ENCODE measurements at places on chromosomes 6 and 20.

GRCh38 chr6:166728884-166729530, 102.0 kb upstream of the RPS6KA2 start:
- DNase-seq: no peak

DNA sequence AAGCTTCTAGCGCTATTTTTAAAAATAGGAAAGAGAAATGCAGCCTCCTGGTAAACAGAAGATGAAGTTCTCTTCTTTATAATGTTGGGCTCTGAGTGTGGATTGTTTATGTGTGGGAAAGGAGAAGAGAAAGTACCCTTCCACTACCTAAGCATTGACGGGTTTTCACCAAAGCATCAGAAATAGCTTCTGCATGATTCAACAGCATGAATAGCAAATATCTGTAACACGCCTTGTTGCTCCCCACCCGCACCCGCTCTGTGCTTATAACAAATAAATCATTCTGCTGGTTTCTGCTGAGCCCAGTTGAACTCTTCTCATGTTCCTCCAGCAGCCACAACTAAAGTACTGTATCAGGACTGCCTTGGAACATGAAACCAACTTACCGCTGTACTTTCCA, 20.7 kb downstream of the TXLNB start:
- DNase-seq: no peak

- DNase-seq: no peak
Measured at GRCh38 chr20:45320948-45321595, 13.0 kb upstream of the MATN4 start.

- no peak for DNase-seq
Measured at GRCh38 chr6:108650325-108650724, 89.6 kb downstream of the FOXO3 start.

DNA sequence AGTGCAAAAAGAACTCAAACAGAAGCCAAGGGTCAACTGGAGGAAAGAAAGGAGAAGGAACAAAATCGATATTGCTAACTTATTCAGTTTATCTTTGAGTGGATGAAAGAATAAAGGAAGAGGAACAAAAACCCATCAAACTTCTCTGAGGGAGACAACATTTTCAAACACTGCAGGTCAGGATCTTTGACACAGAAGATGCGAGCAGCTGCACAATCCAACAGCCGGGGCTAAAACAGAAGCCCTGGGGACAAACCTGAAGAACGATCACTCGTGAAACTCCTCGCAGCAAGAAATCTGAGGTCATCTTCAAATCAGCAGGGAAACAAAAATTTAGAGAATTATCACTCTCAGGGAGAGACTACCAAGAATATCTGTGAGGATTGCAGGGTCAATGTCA, 14.2 kb downstream of the SLC23A2 start:
- no peak for DNase-seq

DNA sequence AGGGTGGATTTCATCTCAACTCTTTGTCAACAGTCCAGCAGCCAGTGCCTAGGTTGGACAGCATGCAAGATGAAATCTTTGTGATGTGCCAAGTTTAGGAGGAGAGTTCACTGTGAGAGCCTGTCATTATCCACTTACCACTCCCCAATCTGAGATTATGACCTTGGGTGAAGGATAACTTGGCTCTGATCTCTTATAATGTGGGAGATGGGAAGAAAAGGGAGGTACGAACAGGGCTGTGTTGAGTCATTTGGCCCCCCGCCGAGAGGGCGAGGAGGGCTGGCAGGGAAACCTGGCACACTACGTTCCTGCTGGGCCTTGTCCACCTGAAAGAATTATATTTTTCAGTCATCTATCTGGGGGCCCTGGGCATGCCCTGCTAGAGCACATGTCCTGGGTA, 35.8 kb downstream of the LAMA4 start:
- no peak for DNase-seq

DNA sequence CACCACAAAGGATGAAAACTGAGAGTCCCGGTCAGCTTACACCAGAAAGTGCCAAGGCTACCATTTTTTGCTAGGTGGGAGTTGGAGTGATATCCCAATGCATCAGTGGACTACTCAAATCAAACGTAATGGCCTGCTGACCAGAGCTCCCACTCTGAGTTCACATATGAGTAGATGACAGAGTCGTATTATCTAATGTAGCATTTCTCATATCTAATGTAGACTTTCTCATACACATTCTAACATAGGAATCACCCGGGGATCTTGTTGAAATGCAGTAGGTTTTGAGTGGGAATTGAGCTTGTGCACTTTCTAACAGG, 38.4 kb upstream of the FUCA2 start:
- no peak for DNase-seq

DNA sequence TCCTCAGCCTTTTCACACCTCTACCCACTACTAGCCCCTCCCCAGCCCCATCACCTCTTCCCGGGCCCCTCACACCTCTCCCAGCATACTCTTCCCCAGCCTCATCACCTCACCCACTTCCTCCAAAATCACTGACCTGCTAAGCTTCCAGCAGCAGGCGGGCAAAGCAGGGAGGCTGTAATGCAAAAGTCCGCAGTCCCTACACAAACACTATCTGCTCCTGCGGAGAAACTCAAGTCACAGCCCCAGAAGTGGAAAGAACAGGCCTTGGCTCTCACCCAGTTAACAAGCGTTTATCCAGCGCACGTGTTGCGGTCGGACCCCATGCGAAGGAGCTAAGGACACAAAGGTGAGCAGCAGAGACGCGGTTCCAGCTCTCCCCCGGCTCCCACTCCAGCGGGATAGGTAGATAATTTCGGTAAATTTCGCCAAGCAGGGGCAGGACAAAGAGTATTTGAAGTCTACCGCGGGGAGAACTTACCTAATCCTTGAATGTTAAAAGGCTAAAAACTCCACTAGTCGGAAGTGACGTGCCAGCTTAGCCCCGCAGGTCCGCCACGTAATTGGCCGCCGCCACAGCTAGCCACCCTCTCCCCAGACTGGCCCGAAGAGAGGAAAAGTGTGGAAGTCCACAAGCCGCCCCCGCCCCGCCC, 728 bp upstream of the TRIM39 start:
- DNase-seq: peak; percentile 41

DNA sequence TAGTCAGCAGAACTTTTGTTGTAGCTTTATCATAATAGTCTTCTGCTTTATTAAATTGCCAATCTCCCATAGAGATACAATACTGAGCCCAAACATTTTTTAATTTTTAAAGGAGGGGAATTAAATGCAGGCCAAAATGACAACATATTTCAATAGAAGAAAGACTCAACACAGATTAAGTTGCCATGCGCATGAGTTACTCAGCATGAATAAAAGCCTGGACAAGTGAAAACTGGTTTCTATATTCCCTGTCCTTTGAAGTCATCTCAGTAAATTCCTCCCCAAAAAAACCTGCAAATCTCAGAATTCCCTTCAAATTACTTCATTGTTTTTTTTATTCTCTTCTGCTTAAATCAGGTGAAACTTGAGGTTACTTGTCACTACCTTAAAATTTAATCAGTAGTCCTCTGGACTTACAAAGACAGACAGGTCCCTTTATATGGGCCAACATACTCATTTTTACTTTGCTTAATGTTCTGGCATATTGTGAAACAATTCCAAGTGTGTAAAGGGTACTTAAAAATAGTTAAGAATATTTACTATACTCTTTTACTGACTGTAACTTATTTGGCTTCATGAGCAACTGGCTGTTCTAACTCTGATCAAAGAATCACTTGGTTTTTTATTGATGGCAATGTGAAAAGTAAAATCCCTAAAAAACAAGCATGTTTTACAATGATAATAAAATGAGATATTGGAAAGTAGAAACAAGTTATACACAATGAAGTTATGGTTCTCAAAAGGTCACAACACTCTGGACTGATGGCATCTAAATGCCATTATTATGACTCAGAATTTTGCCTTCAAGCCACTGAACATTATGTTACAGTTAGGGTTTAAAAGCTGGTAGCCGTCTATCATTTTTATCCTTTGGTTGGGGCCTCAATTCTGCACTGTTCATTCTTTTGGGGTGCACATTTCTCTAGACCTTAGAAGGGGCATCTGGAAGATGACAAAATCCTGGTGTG, 49.9 kb upstream of the COL21A1 start:
- DNase-seq: no peak

- no peak for DNase-seq
Measured at GRCh38 chr6:129695373-129696027, 14.5 kb downstream of the ARHGAP18 start.

- no peak for DNase-seq
Measured at GRCh38 chr6:37525460-37526357, 26.0 kb upstream of the CCDC167 start.

DNA sequence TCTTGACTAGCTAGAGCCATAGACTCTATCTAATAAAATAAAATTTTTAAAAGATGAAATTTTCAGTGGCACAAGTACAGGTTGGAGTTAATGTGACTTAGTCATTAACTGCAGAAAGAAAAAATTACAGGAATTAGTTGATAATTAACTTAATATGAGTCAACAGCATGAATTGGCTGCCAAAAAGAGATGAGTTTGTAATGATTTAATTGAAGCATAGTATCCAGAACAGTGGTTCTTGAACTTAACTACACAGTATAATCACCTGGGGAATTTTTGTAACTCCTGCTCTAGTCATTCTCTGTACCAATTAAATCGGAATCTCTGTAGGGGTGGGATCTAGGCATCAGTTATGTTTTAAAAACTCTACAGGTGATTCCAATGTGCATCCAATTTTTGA, 46.3 kb upstream of the HMGN3 start:
- DNase-seq: no peak

GRCh38 chr20:16205507-16205906, 367.7 kb downstream of the KIF16B start:
- no peak for DNase-seq

GRCh38 chr6:163892824-163893561, 478.5 kb downstream of the QKI start:
- DNase-seq: no peak

GRCh38 chr20:46558511-46558959, 8.1 kb upstream of the OCSTAMP start:
- DNase-seq: peak; percentile 44

- no peak for DNase-seq
Measured at GRCh38 chr6:142714951-142715785, 229.8 kb downstream of the HIVEP2 start.

DNA sequence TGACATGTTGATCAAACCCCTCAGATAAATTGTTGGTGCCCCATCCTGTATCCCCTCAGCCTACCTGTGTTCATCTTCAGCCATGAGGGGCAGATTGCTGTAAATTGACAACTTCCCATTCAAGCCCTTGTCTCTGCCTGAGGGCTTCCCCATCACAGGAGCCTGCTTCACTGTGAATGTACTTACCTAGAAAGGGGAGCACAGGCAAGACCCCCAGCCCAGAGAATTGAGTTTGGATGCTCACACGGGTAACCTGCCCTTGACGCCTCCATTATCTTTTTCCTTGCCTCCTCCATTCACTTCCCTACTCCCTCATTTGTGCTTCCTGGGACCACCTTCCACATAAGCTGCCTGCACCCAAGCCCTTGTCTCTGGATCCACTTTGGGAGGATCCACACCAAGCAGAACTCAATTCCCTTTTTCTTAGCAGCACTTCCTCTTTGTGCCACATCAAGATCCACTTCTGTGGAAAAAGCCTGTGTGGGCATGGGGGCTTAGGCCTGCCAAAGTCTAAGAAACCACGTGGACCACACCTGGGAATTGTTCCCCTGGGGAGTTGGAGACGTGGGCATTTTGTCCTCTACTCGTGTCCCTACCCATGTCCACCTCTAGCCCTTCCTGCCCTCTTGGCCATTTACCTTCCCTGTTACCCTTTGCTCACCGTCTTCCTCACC, 103.4 kb upstream of the FOXA2 start:
- DNase-seq: no peak

- DNase-seq: no peak
Measured at GRCh38 chr6:161351858-161352257, 78.0 kb upstream of the AGPAT4 start.

- DNase-seq: no peak
Measured at GRCh38 chr6:81561071-81561564, 191.4 kb downstream of the TENT5A start.

Data from brain pericyte (primary cell).